ENCODE measurements at places on chromosomes 3 and 15. TPM values are rescaled to one million over a fixed set of nuclear protein-coding genes. Genes with fewer than 3 reads are reported as not detected.
A peak's percentile ranks its signal among the peaks of the same experiment; 100 is the strongest.

DNA sequence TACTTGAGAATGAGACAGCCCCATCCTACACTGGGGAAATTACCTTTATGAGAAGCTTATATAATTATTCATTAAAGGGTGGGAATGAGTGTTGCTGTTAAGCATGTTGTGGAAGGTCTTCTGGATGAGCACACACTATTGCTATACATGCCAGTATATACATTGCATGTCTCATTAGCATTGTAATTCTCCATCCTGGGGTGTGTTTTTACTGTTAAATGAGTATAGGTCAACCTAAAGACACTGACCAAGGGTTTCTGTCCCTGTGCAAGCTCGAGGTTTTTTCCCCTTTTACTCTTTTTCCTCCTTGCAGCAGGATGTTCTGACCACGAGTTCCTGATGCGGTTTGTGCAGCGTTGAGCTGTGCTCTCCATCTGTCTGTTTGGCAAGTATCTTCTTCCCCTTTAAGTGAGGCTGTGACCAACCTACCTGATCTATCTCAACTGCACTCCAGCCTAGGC lies 7.2 kb upstream of the IVD start:
- DNase-seq = no peak
- no peak overlapping the region for H3K27ac ChIP-seq
- no peaks in the 10 kb centered on the region for H3K27me3 ChIP-seq
- H3K36me3 ChIP-seq = peaks cover 3% of the 10 kb centered on the region
- H3K4me3 ChIP-seq = no peak overlapping the region

TM4SF18 gene
- 13.6 TPM for polyA plus RNA-seq

DNA sequence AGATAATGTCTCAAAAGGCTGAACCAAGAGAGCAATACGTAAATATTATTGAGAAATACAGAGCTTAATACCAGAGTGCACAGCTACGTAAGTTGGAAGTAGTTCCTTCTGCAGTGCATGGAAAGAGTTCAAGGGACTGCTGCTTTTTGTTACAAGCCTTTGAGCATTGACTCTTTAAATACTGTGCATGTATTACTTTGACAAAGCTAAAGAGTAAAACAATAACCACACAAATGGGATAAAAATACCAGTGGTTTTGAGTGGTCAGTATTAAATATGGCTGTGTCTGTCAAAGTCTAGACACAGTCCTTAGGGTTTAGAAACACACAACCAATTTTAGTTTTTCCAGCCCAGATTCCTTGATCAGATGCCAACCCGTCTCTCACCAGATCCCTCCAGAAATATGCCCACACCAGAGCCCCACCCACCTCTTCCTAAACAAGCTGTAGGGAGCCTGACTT lies 62.1 kb downstream of the SSR3 start:
- no peak for DNase-seq
- H3K27ac ChIP-seq = no peak overlapping the region
- no peaks in the 10 kb centered on the region for H3K4me1 ChIP-seq
- no peak overlapping the region for H3K4me3 ChIP-seq
- no peaks in the 10 kb centered on the region for H3K36me3 ChIP-seq
- H3K27me3 ChIP-seq = no peaks in the 10 kb centered on the region

GRCh38 chr3:1172644-1173043 lies 79.8 kb downstream of the CNTN6 start:
- H3K27ac ChIP-seq = no peak overlapping the region
- H3K4me1 ChIP-seq = no peaks in the 10 kb centered on the region
- no peak for DNase-seq
- H3K4me3 ChIP-seq = no peak overlapping the region
- no peaks in the 10 kb centered on the region for H3K36me3 ChIP-seq
- no peaks in the 10 kb centered on the region for H3K27me3 ChIP-seq

KPNA1 gene
- 14.8 TPM for polyA plus RNA-seq

ATP10A gene
- polyA plus RNA-seq = 1.4 TPM

HCN4 gene
- polyA plus RNA-seq = 4.1 TPM

CCDC54 gene
- polyA plus RNA-seq = not detected

- no peak overlapping the region for H3K27ac ChIP-seq
- no peak overlapping the region for H3K4me3 ChIP-seq
- H3K27me3 ChIP-seq = no peaks in the 10 kb centered on the region
- H3K4me1 ChIP-seq = no peaks in the 10 kb centered on the region
- H3K36me3 ChIP-seq = no peaks in the 10 kb centered on the region
Measured at GRCh38 chr3:163632722-163633121, 1445.6 kb downstream of the SI start.

- H3K27me3 ChIP-seq = peaks cover 1% of the 10 kb centered on the region
- peaks cover 3% of the 10 kb centered on the region for H3K4me1 ChIP-seq
- DNase-seq = no peak
- H3K4me3 ChIP-seq = no peak overlapping the region
- no peak overlapping the region for H3K27ac ChIP-seq
Measured at GRCh38 chr3:29755416-29755815, 474.5 kb downstream of the RBMS3 start.

DNA sequence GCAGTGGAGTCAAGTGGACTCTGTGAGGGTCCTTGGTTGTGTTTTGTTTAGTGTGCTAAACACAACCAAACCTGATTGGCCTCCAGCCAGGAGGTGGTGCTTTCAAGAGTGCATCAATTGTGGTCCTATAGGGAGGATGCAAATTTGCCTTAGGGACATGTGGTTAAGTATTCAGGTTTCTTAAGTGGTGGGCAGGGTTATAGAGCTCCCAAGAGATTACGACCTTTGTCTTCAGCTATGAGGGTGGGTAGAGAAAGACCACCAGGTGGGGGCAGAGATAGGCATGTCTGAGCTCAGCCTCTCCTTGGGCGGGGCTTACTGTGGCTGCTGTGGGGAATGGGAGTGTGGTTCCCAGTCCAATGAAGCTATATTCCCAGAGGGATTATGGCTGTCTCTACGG lies 186.6 kb downstream of the SQOR start:
- H3K27me3 ChIP-seq = no peaks in the 10 kb centered on the region
- H3K27ac ChIP-seq = no peak overlapping the region
- no peaks in the 10 kb centered on the region for H3K36me3 ChIP-seq
- no peaks in the 10 kb centered on the region for H3K4me1 ChIP-seq

DNA sequence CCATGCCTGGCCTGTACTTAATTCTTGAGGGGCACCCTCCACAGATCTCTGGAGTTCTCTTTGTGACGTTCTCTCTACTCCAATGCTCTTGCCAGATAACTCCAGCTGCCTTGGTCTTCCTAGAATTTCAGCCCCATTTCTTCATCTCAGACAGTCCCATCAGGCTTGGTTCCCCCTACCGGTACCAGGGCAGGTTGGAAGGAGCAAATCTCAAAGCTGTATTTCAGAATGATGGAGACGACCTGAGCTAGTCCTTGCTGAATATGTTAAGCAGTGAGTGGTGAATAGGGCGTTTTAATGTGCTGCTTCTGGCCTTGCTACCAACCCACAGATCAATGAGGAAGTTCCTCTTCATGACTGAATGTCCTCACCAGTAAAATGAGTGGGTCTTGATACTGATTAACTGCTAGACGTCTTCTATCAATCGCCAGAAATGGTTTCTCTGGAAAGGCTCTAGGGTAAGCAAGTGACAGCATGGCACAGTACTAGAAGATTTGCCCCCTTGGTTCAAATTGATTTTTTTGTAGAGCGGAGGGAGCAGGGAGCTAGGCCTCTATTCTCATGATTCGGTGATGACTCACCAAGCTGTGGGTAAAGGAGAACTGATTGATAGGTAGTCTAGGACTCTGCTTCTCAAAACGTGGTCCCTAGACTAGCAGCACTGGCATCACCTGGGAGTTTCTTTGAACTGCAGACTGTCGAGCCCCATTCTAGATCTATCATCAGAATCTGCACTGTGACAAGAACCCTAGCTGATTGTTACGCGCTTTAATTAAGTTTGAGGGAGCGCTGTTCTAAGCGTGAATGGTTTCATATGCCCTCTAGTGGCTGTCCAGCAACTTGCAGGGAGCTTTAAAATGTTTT lies 67.8 kb downstream of the UBP1 start:
- no peak overlapping the region for H3K27ac ChIP-seq
- H3K36me3 ChIP-seq = no peaks in the 10 kb centered on the region
- peak; percentile 55 for DNase-seq
- H3K4me3 ChIP-seq = no peak overlapping the region
- no peaks in the 10 kb centered on the region for H3K27me3 ChIP-seq
- no peaks in the 10 kb centered on the region for H3K4me1 ChIP-seq

HDAC11 gene
- 6.8 TPM for polyA plus RNA-seq

- DNase-seq = no peak
- H3K27me3 ChIP-seq = no peaks in the 10 kb centered on the region
- H3K36me3 ChIP-seq = peaks cover 2% of the 10 kb centered on the region
- no peaks in the 10 kb centered on the region for H3K4me1 ChIP-seq
- no peak overlapping the region for H3K4me3 ChIP-seq
Measured at GRCh38 chr15:81744364-81744763, 301.5 kb downstream of the MEX3B start.

WDR72 gene
- polyA plus RNA-seq = 1.6 TPM

- peak overlapping the region; percentile 85 for H3K4me3 ChIP-seq
- no peak overlapping the region for H3K27ac ChIP-seq
- peaks cover 21% of the 10 kb centered on the region for H3K27me3 ChIP-seq
- DNase-seq = peak; percentile 82
- no peaks in the 10 kb centered on the region for H3K4me1 ChIP-seq
Measured at GRCh38 chr3:126179825-126180476, 435 bp downstream of the ALDH1L1 start.

DLL4 gene
- 0.22 TPM for polyA plus RNA-seq

DNASE1L3 gene
- polyA plus RNA-seq = not detected
